Fibroblast of skin of left biceps (primary cell): ENCODE measurements at places on chromosomes 2 and 18.
A peak's percentile ranks its signal among the peaks of the same experiment; 100 is the strongest.

DNA sequence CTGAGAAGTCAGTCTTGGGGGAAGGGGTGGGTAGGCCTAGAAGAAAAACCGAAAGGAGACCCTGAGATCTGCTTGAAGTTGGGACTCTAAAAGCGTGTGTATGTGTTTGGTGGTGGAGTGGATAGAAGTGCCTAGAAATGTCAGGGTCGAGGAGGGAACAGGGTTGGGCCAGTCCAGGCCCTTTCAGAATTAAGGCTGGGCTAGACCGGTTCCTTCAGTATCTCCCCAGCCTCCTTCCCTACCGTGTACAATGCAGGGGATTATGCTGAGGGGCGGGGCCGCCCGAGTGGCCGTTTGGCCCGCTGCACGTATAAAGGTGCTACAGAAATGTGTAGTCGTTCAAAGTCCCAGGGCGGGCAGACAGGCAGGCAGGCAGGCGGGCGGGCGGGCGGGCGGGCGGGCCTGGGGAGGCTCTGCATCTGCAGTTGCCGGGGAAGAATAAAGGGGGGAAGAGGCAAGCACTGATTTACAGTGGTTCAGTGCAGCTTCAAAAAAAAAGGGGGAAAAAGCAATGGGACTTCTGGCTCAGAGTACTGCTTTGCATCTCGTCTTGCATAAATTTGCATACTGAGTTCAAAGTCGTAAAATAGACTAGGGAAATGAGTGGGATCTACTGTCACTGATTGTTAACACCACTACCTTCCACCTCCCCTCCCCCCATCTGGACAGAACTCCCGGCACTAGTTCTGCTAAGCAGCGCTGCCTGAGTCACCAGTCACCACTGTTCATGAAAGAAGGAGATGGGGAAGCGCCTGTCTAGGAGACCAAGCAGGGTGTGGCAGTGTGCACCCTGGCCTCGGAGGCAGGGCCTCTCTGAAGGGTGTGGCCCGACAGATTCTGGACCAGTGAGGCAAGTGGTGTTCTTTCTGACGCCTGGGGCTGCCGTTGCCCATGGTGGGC lies 3.6 kb downstream of the IGFBP2 start:
- DNase-seq: no peak

- no peak for DNase-seq
Observed at GRCh38 chr2:33380001-33380609, 96.3 kb upstream of the RASGRP3 start.

GRCh38 chr18:76821875-76822505 lies 367 bp upstream of the ZNF236 start:
- DNase-seq: no peak

DNA sequence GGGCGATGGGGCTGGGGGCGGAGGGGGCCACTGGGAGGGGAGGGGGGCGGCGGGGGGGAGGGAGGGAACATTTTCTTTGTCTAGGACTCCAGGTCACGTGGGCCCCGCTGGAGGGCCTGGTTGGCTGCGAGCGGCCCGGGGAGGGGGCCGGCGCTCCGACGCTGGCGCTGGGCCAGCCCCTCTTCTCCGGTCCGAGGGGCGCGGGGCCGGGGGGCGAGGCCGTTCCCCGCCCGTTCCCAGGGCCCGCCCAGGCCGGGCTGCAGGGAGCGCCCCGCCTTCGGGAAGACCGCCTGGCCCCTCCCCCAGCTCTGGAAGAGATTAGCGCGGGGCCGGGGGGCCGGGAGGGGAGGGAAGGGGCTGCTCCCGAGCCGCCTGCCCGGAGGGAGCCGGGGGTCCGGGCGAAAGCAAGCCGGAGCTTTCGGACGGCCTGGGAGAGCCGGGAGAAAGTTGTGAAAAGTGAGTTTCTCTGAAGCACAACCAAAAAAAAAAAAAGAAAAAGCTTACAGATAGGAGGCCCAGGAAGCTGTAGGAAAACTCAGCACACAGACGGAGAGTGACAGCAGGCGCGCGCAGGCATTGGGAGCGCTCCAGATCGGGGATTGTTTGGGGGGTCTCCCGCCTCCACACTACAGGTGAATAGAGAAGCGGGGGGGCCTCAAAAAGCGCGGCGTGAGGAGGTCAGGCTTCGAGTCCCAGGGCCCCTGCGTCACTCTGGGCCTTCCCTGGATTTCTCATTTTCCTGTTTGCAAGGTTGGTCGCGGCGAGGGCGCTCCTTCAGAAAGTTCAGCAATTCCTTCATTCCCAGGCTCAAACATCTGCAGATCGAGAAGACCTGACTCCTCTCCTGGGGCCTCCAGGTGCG lies 84.1 kb upstream of the POMC start:
- DNase-seq: peak; percentile 47

DNA sequence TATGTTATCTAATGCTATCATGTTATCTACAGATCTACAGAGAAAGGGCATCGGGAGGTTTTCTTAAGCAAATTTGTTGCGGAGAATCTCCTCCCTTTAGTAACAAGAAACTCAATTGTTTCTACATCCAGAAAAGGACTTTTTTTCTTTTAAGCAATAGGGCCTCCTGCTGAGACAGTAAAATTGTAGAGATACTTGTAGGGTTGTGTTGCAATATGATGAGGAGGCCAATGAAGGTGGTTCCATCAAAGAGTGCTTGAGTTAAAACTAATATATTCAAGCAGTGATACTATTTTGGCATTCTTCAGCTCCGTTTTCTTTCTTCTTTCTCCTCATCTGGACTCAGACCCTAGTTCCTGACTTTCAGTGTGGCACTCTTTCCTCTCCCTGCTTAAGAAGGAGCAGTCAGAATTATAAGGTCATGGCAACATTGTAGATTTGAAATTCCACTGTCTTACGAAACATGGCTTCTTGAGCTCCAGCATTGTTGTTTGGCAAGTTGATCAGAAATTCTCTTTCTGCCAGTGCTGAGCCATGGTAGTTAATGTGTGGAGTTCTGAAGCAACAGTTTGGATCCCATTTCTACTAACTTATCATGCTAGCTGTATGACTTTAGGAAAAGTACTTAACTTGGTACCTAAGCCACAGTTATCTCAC lies 202.0 kb upstream of the SLC14A2 start:
- DNase-seq: no peak

DNA sequence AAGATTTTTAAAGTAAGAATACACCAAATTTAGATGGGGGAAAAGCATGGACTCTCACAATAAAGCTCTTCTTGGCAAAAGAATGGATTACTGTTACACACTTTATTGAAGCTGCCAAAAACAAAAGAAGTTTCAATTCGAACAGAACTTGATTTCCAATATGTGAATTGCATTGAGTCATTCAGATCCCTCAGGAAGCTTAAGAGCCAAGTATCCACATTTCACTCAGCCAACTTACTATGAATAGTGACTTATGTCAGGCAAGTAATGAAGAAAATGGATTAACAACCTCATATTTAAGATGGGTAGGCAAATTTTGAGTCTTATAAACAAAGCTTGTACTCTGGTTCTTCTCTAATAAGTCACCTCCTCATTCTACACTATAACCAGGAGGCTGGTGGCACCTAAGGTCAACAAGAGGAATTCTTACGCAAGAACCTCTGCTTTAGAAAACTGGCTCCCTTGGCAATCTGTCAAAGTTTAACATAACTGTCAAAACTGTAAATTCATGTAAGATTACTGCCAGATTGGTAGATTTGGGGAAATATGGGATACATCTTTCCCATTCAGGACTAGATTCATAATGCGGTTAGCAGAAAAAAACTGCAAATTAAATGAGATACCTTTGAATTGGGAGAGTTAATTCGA lies 6.0 kb downstream of the HADHA start:
- DNase-seq: no peak

- no peak for DNase-seq
Observed at GRCh38 chr2:227890495-227891079, 19.2 kb downstream of the DAW1 start.

GRCh38 chr2:14759082-14759481 lies 126.6 kb downstream of the LRATD1 start:
- DNase-seq: no peak

DNA sequence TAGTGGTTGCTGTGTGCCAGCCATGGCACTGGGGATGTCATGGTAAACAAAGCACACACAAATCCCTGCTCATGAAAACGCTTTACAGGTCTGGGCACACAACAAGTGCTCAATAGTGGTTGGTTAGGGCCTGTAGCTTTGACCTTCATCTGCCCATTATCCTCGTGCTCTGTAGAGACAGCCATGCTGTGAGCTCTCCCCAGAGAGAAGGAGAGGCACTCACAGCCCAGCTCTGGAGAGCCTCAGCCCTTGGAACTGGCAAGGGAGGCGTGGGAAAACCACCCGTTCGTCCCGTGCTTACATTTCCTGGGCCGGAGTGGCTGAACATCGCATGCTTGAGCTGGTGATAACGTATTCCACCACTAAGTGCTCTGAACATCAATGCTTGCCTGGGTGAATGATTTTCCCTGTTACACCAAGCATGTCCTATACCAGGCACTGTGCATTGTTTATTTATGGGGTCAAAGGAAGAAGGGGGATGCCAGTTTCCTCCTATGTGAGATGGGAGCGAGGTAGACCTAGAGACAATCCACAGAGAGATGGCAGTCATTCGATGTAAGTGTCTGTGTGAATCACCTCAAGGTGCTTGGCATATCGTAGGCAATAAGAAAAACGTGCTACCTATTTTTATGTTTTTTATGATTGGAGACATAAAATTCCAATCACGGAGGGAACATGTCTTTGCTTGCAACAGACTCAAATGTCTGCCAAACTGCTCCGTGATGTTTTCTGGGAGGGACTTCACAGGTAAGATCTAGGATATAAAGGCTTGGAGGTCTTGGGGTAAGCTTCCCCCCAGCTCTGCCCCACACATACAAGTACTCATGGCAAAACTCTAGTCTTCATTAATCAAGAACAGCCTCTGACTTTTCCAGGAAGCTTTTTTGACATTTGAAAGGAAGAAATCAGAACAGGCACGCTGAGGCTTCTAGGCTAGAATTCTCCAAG lies 75.5 kb downstream of the DDX1 start:
- no peak for DNase-seq

GRCh38 chr2:42339191-42339912 lies 21.7 kb downstream of the COX7A2L start:
- DNase-seq: no peak

DNA sequence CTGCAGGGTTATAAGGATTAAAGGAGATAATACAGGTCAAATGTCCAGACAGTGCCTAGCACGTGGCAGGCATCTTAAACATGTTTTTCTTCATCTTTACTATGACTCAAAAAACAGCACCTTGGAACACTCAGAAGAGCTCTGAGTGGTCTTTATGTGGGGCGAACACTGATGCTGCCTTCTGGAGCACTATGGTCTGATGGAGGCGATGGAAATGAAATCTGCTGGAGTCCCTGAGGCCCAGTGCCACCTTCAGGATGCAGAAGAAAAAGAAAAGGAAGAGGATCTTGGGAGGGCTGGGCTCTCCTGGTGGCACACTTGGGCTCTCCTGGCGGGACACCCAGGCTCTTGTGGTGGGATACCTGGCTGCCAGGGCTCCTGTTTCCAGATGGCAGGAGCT lies 171.8 kb downstream of the EIPR1 start:
- DNase-seq: no peak

- no peak for DNase-seq
Observed at GRCh38 chr2:62145478-62146100, 50.3 kb upstream of the B3GNT2 start.

DNA sequence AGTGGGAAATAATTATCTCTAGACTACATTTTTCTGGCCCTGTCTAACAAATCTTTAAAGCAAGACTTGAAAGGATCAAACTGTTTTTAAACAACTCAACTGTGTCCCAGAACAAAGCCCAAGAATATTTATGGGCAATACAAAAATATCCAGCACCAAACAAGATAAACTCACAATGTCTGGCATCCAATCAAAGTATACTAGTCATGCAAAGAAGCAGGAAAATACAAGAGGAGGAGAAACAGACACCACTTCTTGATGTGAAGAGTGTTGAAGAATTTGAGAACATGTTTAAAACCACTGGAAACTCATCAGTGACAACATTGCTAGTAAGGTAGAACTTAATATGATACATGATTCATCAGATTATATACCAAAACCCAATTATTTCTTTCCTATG lies 66.1 kb upstream of the CDC42EP3 start:
- no peak for DNase-seq

DNA sequence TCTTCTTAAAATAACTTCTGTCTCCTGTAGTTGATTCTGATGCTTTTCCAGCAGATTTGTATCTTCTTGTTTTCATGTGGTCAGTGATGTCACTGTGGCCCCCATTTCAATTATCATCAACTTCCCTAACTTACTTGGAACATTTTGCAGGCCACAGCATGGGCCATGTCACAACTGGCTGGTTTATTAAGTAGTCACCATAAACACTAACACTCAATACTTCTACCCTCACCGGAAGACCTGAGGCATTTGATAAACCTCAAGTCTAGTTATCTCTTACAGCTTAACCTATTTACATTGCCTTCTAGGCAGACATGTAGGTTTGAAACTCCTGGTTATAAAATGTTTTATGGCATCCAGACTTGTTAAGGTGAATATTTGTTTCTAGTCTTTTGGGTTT lies 37.4 kb upstream of the PROKR1 start:
- no peak for DNase-seq

GRCh38 chr2:139380051-139380450 lies 599.9 kb upstream of the NXPH2 start:
- no peak for DNase-seq

GRCh38 chr18:32366586-32367538 lies 103.8 kb downstream of the GAREM1 start:
- no peak for DNase-seq
